ENCODE measurements at places on chromosomes 4 and X.

- DNase-seq: no peak
These were observed 99.2 kb downstream of the NSUN7 start for GRCh38 chr4:40848940-40849339.

DNA sequence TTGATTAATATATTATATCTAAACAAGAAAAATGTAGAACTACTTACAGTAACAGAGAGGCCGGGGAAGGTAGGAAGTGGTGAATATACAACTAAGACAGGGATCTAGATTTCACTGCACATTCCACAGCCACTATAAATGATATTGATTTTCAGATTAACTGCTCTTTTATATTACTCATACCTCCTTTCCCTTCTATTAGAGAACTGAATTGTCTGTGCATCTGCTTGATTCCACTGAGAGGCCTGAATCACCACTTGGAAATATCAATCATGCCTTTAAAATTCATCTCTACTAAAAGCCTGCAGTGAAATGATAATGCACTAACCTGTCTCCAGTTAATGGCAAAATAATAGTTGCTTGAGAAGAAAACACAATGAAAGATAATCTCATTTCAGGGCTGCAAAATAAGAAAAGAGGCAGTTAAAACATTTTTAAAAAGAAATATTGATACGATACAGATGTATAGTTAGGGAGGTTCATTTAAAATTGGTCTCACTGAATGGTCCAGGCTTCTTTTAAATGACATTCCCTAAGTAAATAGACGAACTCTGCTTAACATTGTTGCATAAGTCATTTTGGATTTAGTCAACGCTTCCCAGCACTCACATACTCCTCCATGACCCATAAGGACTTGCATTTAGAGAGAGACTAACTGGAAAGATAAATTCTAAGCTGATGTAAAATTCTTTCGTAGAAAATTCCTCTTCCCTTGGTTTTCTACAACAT, 3.8 kb downstream of the ANTXR2 start:
- DNase-seq: no peak

GRCh38 chr4:185196437-185196836, 7.4 kb downstream of the CFAP97 start:
- no peak for DNase-seq

DNA sequence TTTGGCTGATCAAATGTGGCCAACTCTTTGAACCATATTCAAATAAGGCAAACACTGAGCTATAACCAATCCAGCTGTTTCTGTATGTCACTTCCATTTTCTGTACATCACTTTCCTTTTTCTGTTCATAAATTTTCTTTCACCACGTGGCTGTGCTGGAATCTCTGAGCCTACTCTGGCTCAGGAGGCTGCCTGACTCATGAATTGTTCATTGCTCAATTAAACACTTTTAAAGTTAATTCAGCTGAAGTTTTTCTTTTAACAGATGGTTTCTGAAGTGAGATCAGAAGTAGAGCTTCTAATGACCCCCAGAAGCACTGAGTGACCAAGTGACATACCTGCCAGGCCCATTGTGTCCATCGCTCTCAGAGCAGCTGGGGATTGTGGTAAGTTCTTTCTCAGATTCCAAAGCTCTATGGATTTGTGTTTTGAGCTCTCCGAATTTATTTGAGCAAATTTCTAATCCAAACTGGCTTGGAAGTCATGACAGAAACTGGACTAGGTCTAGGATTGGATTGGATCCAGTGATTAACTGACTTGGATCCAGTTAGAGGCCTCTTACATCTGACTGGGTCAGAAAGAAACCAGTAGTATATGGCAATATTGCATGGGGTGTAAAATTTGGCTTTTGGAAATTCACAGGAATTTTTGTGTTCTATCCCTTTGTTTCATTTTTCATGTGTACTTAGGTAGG, 121.2 kb upstream of the BANK1 start:
- DNase-seq: no peak

DNA sequence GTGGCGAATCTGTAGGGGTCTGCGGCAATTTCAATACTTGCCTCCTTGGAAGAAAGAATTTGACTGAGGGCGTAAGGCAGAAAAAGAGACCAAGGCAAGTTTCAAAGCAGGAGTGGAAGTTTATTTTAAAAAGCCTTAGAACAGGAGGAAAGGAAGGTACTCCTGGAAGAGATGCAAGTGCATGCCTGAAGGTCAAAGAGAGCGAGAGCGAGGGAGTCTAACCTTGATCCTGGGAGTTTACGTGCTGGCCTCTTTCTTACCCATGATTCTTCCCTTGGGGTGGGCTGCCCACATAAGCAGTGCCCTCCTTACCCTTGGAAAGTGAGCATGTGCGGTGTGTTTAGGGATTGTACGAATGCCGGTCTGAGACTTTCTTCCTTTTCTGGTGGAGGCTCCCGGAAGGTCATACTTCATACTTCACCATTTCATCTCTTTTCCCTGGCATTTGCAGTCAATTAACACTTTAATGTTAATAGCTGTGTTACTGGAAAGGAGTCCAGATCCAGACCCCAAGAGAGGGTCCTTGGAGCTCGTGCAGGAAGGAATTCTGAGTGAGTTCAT, 40.0 kb downstream of the ARSD start:
- DNase-seq: no peak

Data from HTR-8/SVneo (cell line).